CD4-positive, alpha-beta T cell treated with Interleukin-17A for 4 hours (primary cell): ENCODE measurements at places on chromosomes 6 and 20.

GRCh38 chr6:25387483-25387882 lies 108.3 kb downstream of the CARMIL1 start:
- no peak for DNase-seq

DNA sequence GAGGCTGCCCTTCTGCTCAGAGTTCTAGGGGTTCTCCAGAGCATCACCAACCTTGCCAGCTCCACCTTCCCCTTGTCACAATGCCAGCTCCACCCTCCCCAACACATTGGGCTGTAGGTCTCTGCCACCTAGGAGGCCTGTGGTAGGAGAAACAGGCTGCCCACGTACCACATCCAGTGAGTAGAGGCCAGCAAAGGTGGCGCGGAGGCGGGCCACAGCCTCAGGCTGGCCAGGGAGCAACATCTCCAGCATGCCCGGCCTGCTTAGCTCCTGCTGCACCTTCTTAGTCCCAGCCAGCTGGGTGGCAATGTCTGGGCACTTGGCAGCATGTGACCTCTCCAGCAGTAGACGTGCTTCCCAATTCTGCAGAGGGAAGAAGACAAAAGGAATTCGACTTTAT lies 23.8 kb downstream of the GSS start:
- no peak for DNase-seq

DNA sequence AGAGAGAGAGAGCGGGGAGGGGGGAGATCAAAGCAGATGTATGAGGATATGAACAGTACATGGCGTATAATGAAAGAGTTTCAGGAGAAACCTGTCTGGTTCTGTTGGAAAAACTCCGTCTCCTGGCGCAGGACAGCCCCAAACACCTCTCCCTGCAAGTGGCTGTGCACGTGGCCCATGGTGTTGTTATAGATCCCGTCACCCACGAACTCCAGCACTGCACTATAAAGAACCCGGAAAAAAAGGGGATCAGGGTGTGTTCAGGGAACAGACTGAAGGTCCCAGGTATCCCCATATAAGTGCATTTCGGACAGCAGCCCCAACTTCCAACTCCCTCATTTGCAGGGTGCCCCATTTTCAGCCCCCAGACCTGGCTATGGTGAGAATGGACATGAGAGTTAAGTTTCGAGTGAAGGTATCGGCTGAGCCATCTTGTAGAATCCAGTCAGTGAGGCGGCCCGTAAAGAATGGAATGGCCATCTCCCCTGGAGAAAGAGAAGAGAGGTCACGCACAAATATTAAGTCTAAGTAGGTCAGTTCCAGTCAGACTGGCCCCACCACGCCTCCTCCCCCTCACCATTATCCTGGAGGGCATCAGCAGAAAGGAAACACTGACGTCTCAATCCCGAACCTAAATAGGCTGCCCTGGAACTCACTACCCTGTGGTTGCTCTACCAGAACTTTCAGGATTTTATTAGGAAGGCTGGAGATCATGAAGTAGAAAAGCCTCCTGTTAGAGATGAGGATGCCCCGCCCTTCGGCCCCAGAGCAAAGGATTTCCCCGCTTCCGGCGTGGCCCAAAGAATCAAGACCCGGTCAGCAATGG lies 1.3 kb downstream of the TAP1 start:
- DNase-seq: peak; percentile 40

- no peak for DNase-seq
These were observed 705.3 kb downstream of the KIF16B start for GRCh38 chr20:15867899-15868298.
